ENCODE measurements at places on chromosomes 11 and 22.

DNA sequence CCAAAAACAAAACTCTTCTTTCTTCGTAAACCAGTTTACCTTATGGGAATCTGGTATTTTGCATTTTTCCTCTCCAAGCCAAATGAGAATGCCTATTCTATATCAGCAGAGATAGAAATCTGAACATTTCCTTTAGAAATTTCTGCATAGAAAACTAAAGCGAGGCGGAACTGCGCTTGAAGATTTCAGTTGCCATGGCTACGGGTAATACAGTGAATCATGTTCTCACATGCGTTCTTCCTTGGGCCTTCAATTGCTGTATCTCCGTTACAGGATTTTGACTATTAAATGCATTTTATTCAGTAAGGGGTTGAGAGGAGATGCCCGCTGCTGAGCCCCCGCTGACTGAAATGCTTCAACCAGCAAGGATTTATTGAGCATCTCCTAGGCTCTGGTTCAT is 108.2 kb upstream of the CRYBB3 start:
- DNase-seq = no peak

DNA sequence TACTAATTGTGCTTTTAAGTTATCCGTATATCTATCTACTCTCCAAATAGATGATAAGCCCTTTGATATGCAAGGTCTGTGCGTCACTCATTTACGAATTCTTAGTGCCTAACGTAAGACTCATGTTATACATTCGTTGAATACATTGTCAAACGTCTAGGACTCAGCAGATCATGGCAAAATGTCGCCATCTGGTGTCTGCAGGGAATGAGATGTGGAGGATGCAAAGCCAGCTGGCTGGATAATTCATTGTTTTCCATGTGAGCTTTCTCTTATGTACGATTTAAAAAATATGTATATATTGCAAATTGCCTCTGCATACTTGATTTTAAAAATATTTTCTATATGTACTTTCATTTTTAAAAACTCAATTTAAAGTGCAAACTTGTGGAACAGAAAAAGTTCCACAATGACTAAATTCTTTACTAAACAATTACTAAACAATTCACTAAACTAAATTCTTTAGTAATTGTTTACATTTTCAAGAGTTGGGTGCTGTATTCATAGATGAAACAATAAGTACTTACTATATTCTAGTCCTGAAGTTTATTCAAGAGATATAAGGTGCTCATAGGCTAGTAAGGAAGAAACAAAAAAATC is 33.8 kb downstream of the ZNF202 start:
- DNase-seq = peak; percentile 40

DNA sequence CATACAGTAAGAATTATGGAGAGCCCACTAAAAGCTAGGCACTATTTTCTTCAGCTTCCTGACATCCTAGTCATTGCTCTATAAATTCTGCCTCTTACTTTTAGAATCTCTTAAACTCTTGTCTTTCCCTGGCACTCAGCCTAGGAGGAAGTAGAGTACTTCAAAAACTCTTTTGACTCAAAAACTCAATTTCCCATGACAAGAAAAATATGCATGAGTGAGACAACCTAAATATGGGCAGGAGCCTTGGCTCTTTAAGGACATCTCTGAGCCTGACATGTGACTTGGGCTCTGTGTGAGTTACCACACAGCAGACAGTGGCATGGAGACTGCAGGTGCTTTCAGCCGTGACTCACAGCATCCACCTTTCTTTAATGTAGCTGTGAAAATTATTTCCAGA is 97.5 kb upstream of the CCDC179 start:
- DNase-seq = no peak

- no peak for DNase-seq
Measured at GRCh38 chr22:38649841-38650522, 6.2 kb downstream of the FAM227A start.

DNA sequence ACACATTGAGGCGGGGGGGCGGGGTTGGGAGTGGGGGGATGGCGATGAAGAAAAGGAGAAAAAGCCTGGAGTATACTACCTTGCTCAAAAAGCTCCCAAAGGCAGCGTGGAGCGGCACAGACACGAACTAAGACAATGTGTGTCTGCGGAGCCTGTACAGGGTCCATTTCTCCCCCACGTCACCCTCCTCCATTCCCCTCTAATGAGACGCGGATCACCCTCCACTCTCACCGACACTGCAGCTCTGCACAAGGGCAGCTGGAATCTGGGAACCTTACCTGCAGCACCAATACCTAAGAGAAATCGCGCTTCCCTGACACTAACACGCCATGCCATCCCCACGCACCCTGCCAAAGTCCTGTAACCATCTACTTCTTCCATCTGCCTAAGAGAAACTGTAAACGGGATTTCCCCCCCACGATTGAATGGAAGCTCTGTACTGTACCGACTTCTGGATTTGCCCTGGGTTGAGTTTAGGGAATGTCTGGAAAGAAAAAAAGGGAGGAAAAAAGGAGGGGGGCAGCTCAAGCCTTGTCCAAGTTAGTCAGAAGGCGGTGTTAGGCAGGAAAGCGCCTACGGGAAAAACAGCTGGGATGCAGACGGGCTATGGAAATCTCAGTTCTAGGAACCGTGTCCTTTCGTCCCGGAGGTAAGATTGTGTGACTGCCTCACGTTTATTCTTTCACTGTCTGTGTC is 125.7 kb upstream of the C11orf58 start:
- DNase-seq = no peak

DNA sequence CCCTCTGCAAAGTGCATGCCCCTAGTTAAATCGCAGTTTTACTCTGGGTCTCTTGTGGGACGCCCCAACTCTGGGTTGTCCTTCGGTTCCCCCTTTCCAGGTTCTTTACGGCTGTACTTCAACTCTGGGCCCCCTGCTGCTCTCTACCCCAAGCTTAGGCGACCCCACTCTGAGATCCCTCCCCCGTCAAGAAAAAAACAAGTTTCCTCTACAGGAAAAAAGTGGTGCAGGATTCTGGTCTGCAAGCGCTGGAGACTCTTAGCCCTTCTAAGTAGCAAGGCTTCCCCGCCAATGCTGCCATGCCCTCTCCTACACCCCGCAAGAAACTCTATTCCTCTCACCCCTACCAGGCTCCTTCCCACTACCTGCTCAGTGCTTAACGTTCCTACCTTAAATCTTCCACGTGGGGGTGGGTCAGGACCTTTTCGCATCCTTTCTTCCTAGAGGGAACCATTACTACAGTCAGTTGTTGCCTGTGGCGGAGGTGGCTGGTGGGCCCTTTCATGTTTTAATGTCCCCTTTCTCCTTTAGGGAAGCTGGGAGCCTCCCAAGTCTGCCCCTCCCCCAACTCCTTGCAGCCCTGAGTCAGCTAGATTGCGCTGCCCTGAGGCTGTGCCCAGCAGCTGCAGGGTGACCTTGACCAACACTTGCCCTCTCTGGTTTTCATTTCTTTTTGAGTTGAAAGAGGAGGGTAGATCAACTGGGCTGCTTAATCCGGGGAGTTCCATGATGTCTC is 1.4 kb downstream of the NEFH start:
- DNase-seq = no peak

GRCh38 chr22:48660790-48661740 is 1166.6 kb downstream of the BRD1 start:
- no peak for DNase-seq

GRCh38 chr11:33777906-33778305 is 3.6 kb upstream of the FBXO3 start:
- DNase-seq = peak; percentile 44

- no peak for DNase-seq
Measured at GRCh38 chr11:105989124-105989523, 32.9 kb downstream of the MSANTD4 start.

GRCh38 chr11:45254070-45254469 is 32.1 kb downstream of the SYT13 start:
- DNase-seq = no peak

GRCh38 chr11:122749005-122749687 is 89.2 kb upstream of the CRTAM start:
- peak; percentile 78 for DNase-seq

GRCh38 chr11:14930369-14930768 is 38.3 kb upstream of the CYP2R1 start:
- no peak for DNase-seq

GRCh38 chr22:48918585-48919186 is 909.0 kb downstream of the BRD1 start:
- DNase-seq = no peak

GRCh38 chr22:44719586-44720368 is 17.8 kb downstream of the PRR5 start:
- no peak for DNase-seq

DNA sequence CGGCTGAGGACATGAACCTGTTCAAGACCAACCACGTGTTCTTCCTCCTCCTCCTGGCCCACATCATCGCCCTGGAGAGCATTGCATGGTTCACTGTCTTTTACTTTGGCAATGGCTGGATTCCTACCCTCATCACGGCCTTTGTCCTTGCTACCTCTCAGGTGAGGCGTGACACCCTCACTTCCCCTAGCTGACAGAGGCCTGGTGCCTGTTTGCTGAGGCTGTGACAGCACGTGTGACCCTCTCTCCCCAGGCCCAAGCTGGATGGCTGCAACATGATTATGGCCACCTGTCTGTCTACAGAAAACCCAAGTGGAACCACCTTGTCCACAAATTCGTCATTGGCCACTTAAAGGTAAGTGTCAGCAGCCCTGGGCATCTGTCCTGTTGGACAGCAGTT is 12.3 kb downstream of the FADS2 start:
- no peak for DNase-seq

GRCh38 chr11:123195188-123196059 is at the start of gene CLMP:
Gene CLMP, minus strand, starts transcription at chr11:123195248. Its CDS starts 308 bp downstream, at chr11:123194940.
- DNase-seq = no peak

DNA sequence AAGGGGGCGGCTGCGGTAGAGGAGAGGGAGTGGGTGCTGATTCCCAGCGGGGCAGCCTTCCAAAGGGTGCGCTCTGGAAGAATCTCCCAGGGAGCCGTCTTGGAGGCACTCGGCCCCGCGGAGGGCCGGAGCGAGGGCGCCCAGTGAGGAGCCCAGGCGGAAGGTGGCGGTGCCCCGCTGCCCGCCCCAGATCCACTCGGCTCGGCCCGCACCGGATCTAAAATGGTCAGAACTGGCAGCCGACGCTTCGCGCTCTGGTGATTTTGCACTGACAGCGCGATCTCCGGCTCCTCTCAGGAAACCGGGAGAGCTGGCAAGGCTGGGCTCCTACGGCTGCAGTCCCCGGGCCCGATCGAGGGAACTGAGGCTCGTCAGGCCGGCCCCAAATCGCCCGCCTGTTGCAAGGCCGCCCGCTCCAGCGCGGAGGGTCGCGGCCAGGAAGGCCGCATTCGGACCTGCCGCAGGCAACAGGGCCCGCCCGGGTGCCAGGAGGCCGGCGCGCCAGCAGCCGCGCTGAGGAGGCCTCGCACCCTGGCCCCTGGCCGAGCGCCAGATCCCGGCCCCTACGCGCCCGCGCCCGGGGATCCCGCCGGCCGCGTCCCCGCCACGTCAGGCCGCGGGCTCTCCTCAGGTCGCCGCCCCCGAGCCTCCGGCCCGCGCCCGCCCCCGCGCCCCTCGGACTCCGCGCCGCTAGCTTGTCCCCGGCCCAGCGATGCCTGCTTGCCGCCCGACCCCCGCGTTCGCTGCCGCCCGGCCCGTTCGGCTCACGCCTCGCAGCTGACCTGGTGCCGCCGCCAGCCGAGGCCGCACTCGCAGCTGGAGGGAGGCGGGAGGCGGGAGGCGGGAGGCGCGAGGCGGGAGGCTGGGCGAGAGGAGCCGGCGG is at the start of gene KLHL22:
KLHL22 (minus strand) TSS at position 818 of the 883 bp plus-strand sequence. CDS start 6,584 bp downstream, outside the sequence.
- no peak for DNase-seq

DNA sequence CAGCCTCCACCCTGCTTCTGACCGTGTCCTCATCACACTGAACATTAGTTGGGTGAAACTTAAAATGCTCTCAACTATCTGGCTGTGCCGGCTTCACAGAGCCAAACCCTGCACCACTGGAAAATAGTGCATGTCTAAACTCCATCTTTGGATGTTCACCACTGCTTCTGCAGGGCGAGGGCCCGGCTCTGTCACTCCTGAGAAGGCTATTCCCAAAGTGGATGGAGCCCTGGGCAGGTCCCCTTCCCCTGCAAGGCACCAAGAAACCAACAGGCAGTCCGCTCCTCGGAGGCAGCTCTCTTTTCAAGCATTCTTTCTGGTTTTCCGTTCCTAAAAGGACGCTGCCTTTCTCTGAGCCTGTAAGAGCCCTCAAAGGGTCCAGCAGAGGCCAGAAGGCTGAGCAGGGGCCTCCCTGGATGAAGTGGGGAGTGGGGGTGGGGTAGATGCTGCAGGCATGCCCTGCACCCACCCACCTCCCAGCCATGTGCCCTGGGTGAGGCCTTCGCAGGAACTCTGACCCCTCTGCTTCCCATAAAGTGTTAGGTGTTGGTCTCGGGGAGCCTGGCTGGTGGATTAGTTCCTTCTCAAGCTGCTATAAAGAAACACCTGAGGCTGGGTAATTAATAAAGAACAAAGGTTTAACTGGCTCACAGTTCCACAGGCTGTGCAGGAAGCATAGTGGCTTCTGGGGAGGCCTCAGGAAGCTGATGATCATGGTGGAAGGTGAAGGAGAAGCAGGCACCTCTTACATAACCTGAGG is 23.3 kb downstream of the LINC01488 start:
- DNase-seq = no peak

DNA sequence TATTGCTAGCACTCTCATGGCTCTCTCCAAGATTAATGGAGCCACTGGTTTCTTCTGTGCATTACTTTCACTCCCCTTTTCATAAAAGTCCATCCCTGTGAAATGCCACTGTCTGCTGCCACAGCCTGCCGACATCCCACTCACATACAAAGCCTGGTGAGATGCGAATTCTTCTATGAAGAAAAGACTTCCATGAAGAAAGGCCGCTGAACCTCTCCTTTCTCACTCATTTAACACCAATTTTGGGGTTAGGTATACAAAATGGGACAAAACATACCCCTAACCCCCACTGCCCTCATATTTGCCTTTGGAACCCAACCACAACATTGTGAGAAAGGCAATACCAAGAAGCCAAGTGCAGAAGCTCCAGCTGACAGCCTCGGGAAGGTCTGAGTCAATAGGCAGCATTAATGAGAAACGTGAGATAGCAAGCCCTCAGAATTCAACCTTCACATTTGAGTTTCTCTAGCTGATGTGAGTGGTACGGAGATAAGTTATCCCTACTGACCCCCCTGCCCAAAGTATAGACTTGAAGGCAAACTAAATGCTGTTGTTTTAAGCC is 156.4 kb downstream of the ATG16L2 start:
- DNase-seq = peak; percentile 9

GRCh38 chr22:41688365-41689211 is at the start of gene SNU13:
Gene SNU13, minus strand, starts transcription at chr22:41688867. Its CDS starts 71 bp downstream, at chr22:41688796.
- DNase-seq = peak; percentile 89

DNA sequence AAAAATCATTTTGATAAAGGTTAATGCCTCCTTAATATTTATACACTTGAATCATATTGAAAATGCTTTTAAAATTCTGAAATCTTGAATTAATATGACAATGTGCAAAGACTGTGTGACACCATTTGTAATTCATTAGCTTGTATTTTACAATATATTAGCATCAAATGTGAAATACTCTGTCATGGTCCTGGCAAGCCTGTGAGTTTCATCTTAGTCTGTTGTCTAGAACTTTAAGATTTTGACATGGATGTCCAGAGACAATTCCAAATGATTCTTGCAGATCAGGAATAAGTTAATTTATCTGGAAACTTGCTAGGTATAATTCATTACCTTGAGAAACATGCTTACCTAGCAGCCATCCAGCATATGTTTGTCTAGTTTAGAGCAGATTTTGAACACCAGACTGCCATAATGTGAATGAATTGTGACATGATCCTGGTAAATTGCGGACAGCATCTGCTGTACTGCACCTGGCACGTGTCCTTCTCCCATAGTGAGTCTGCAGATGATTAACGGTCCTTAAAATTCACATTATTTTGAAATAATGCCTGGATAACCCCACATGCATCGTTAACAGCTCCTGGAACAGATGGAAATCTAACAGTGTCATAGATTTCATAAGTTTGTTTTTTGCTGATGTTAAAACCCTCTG is 34.5 kb upstream of the DEUP1 start:
- DNase-seq = no peak

- DNase-seq = no peak
Measured at GRCh38 chr22:28939394-28939793, 56.0 kb downstream of the ZNRF3 start.

Data from CD4-positive, alpha-beta T cell treated with Interleukin-2 at 100 ng/mL for 4 hours (primary cell).